ENCODE measurements at places on chromosomes 1 and 21. TPM values are rescaled to one million over a fixed set of nuclear protein-coding genes. Genes with fewer than 3 reads are reported as not detected.
A peak's percentile ranks its signal among the peaks of the same experiment; 100 is the strongest.

KLF17 gene
- polyA plus RNA-seq, result not detected

MAGI3 gene
- polyA plus RNA-seq, result 0.30 TPM

SH3GLB1 gene
- 15.4 TPM for polyA plus RNA-seq

ACBD6 gene
- polyA plus RNA-seq, result 52.9 TPM

RIIAD1 gene
- not detected for polyA plus RNA-seq

DNA sequence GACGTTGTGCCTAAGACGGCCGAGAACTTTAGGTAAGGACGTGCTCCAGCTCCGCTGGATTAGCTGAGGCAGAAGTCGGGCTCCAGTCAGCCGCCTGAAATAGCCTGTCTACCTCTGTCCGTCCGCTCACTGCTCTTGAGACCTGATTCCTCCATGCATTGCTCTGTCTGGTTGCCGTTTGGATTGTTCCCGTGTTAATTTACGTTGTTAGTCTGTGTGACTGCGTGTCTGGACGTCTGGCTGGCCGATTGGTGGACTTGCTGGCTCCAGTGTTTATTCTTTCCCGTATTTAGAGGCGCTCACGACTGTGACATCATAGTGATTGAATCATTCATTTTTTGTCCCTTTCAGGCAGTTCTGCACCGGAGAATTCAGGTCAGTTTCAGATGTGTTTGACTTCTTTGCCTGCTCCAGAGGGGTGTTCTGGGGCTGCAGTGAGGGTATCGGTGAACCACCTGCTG, 684 bp downstream of the PPIH start:
- no peaks in the 10 kb centered on the region for H3K36me3 ChIP-seq
- peaks cover 22% of the 10 kb centered on the region for H3K4me1 ChIP-seq
- peak overlapping the region; percentile 76 for H3K27ac ChIP-seq
- no peak for DNase-seq

DNA sequence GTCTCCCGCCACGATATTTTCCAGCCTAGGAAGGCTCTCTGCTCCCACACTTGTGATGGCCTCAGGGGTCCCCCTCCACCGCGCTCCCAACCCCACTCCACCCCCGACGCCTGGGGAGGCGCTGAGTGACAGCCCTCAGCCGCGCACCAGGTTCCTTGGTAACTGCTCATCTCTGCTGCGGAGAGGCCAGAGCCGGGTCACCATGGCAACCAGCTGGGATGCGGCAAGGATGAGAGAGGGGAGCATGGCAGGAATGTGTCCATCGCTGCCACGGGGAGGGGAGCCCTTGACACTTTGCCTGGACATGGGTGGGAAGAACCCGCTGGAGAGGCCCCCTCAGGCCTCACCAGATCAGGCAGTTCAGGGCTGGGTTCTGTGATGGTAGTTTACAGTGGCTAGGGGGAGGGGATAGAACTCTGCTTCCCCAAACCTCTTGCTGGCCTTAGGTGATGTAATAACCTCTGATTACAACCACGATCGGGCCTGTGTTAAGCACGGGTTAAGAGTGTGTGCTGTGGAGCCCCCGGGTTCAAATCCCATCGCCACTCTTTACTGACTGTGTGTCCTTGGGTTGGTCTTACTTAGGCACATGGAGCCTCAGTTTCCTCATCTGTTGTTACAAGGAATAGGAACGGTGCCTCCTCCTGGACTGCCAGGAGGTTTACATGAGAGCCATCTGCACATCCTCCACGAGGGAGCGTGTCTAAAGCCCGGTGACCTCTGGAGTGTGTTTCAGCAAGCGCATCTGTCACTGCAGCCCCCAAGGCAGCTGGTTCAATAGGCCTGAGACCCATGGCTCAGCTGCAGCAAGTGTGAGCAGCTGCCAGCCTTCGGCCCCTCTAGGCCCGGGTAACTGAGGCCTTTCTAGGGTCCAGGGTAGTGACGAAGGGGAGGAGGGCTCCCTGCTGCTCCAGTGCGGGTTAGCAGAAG, 6.3 kb downstream of the KIF17 start:
- peaks cover 4% of the 10 kb centered on the region for H3K27me3 ChIP-seq
- H3K27ac ChIP-seq, result no peak overlapping the region
- H3K4me1 ChIP-seq, result no peaks in the 10 kb centered on the region
- H3K4me3 ChIP-seq, result no peak overlapping the region
- H3K36me3 ChIP-seq, result no peaks in the 10 kb centered on the region

GRCh38 chr1:173995475-173995874, 26.7 kb downstream of the RC3H1 start:
- no peak overlapping the region for H3K27ac ChIP-seq
- no peak overlapping the region for H3K4me3 ChIP-seq
- H3K36me3 ChIP-seq, result peaks cover 41% of the 10 kb centered on the region
- no peak for DNase-seq
- peaks cover 4% of the 10 kb centered on the region for H3K4me1 ChIP-seq
- H3K27me3 ChIP-seq, result no peaks in the 10 kb centered on the region

- H3K27me3 ChIP-seq, result no peaks in the 10 kb centered on the region
- H3K4me1 ChIP-seq, result no peaks in the 10 kb centered on the region
- no peak for DNase-seq
- no peak overlapping the region for H3K27ac ChIP-seq
Observed at GRCh38 chr1:78607944-78608343, 12.3 kb upstream of the IFI44L start.

GRCh38 chr1:187264995-187265602, 436.4 kb downstream of the PLA2G4A start:
- no peaks in the 10 kb centered on the region for H3K4me1 ChIP-seq
- DNase-seq, result no peak
- H3K36me3 ChIP-seq, result no peaks in the 10 kb centered on the region
- H3K27ac ChIP-seq, result no peak overlapping the region
